ENCODE measurements at places on chromosomes 7 and 10.

GRCh38 chr7:136950331-136950730 is 81.9 kb downstream of the CHRM2 start:
- no peak for DNase-seq

- no peak for DNase-seq
Observed at GRCh38 chr10:69439813-69440506, 11.3 kb upstream of the TSPAN15 start.

GRCh38 chr10:126458466-126458865 is 70.2 kb upstream of the ADAM12 start:
- no peak for DNase-seq

DNA sequence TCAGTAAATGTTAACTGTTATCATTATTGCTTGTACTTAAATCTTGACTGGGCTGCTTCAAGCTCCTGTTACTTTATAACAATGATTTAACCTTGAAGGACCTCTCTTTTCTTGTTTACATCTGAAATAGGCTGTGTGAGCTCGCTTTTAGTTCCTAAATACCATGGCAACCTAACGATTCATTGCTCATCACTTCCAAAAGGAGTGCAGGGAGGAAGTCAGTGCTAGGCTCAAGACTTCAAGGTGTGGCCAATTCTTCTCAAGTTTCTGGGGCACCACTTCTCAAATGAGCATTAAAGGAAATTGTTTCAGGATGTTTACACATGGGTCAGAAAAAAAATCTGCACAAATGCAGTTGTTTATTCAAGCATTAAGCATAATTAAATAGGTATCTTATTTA is 284.2 kb downstream of the MTERF1 start:
- no peak for DNase-seq

GRCh38 chr7:48691788-48692187 is 232.6 kb upstream of the CDC14C start:
- DNase-seq = no peak

GRCh38 chr10:600876-601659 is 88.4 kb downstream of the DIP2C start:
- no peak for DNase-seq

GRCh38 chr7:130831817-130832481 is 97.9 kb upstream of the KLF14 start:
- no peak for DNase-seq

GRCh38 chr10:106242301-106242700 is 922.2 kb downstream of the SORCS1 start:
- no peak for DNase-seq

- DNase-seq = no peak
Observed at GRCh38 chr10:61547297-61547696, 94.1 kb upstream of the TMEM26 start.

GRCh38 chr10:31606841-31607240 is 287.8 kb downstream of the ZEB1 start:
- no peak for DNase-seq

DNA sequence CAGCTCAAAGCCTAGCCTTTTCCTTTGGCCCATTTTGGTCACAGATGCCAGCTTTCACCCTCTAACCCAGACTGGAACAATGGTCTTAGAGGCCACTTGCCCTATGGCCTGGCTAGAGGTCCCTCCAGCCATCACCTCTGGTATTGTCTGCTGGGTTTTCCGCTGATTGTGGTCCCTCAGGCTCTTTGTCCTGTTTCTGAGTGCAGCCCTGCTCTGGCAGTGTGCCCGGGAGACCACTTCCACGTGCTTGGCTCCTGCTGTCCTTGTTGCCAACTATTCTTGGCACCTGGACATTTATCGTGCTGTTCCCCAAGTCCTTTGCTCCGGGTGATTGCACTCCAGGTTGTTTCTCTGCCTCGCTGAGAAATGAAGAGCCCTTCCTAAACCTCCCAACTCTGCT is 53.3 kb upstream of the FAM180A start:
- DNase-seq = no peak

DNA sequence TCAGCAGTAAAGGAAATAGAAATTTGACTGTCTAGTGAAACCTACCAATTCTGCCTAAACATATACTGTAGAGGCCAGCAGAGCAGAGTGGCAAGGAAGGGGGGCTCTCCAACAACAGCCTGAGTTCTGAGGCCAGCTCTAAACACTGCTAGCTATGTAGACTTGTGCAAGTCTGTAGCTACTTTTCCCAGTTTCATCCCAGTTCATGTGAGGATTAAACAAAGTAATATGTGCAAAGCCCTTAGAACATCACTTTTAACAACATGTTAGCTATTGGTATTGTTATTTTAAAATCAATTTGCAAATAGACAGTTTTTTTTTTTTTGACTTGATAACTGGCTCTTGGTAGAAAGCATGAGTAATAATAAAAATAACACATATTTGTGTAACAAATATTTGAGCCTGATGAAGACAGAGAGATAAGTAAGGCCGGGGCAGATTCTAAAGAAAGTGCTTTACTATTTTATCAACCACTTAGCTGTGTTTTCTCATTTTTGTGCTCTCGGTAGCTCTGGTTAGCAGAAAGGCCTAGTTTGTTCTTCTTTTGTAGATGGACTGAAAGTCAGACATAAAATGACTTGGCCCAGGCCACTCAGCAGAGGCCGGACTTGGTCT is 9.3 kb downstream of the CHST12 start:
- no peak for DNase-seq

- DNase-seq = peak; percentile 53
Observed at GRCh38 chr10:113030453-113030852, 80.4 kb downstream of the TCF7L2 start.

DNA sequence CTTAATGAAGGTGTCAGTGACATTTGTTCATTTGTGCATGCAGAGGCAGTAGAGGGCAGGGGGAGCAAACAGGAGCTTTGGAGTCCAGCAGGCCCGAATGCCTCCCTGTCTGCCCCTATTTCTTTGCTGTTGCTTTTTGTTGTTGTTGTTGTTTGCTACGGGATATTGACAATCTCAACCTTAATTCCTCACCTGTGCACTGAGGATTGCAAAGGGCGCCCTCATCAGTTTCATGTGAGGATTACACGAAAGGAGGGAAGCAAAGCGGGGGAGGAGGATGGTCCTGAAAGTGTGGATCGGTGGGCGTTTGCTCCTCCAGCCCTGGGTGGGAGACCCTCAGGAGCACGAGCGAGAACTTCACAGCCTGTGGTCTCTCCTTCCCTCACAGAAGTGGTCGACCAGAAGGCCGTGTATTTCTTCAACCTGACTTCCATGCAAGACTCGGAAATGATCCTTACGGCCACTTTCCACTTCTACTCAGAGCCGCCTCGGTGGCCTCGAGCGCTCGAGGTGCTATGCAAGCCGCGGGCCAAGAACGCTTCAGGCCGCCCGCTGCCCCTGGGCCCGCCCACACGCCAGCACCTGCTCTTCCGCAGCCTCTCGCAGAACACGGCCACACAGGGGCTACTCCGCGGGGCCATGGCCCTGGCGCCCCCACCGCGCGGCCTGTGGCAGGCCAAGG is 9.6 kb downstream of the GDF10 start:
- no peak for DNase-seq

GRCh38 chr10:77168861-77169260 is 468.7 kb downstream of the KCNMA1 start:
- DNase-seq = no peak

- peak; percentile 61 for DNase-seq
Observed at GRCh38 chr10:119315128-119316001, 108.0 kb downstream of the GRK5 start.

Measured in trophoblast cell (in vitro differentiated cells and primary cell).